ENCODE measurements at places on chromosomes 2 and 18.

- DNase-seq, result peak; percentile 64
Observed at GRCh38 chr2:28649481-28650265, 102.0 kb upstream of the PPP1CB start.

DNA sequence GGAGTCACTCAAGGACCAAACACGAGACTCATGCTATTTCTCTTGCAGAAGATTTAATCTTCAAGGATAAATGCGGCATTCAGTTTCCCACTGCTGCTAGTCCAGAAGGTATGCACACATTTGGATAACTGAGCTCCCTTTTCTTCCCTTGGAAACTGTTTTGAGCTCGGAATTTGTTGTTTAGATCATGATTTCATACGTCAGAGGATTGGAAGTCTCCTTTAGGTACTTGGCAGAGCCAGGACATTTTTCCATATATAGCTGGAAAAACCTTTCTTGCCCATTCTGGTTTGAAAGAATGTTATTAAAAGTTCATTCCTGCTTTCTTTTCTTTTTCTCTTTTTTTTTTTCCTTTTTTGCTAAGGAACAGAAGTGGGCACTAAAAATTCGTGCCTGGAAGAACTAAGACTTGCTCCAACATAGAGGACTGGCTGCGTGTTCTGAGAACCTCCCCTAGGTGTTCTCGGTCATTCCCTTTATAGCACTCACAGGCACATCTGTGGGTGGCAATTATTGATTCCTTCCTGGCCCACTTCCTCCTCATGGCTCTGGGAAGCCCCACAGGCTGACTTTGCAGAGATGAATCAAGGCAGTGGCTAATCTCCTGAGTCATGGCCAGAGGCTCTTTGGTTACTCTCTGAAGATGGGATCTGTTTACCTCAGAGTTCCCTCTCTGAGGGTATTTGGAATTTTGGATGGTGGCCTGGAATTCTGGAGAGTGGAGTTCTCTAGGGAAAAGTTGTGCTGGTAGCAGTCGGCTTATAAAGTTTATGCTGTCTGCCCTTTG lies 104.8 kb downstream of the PLCL1 start:
- DNase-seq, result no peak

DNA sequence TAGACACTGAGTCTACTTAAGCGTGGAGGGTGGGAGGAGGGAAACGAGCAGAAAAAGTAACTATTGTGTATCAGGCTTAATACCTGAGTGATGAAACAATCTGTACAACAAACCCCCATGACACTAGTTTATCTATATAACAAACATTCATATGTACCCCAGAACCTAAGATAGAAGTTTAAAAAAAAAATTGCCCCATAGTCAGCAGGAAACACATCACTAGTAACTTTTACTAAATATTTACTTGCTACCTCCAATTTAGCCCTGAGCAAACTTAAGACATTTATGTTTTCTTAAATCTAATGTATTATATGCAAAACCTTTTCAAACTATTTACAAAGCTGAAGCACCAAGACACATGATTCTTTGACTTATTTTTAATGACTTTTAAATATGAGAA lies 5.6 kb downstream of the REV1 start:
- no peak for DNase-seq

- no peak for DNase-seq
Observed at GRCh38 chr2:65294701-65295100, 67.1 kb downstream of the ACTR2 start.

GRCh38 chr2:42360493-42360889 lies 526 bp downstream of the COX7A2L start:
- no peak for DNase-seq

- DNase-seq, result no peak
Observed at GRCh38 chr2:210997373-210997772, 441.0 kb downstream of the CPS1 start.

GRCh38 chr2:30109856-30110255 lies 37.0 kb upstream of the YPEL5 start:
- no peak for DNase-seq

- DNase-seq, result no peak
Observed at GRCh38 chr2:219174801-219175200, 1.9 kb downstream of the CNPPD1 start.

GRCh38 chr2:15112216-15112615 lies 448.9 kb downstream of the NBAS start:
- no peak for DNase-seq

DNA sequence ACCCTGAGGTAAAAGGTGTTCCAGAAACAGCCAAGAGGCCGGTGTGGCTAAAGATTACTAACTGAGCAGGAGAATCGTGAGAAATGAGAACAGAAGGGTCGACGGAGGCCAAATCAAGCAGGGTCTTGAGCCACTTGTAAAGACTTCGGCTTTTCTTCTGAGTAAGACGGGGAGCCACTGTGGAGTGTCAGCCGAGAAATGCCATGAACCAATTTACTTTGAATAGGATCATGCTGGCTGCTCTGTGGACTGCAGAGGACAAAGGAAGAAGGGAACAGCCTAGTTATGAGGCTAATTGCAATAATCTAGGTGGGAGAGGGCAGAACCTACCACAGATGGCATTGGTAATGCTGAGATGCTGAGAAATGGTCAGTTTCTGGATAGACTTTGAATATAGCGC lies 16.8 kb downstream of the VIT start:
- DNase-seq, result no peak

DNA sequence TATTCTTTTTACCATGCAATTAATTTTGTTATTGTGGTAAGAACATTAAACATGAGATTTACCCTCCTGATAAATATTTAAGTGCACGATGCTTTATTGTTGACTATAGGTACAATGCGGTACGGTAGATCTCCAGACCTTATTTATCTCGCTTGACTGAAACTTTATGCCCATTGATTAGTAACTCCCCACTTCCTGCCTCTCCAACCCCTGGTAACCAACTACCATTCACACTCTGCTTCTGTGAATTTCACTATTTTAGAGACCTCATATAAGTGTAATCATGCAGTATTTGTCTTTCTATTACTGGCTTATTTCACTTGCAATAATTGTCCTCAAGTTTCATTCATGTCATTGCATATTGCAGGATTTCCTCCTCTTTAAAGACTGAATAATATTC lies 195.7 kb upstream of the ID2 start:
- DNase-seq, result no peak

DNA sequence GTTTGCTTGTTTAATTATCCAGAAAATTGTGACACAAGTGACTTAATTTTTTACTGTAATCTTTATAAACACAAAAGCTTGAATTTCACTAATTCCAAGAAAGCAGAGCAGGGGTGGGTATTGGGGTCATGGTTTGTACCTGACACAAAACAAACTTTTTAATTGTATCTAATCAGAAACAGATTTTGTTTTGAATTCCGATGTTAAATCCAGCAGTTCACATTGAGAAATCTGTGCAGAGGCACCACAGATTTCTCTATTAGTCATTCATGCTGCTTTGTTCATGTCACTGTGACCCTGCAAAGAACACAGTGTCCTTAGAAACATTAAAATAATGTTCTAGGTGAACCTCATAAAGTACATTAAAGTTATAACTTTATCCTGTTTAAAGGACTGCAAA lies 443.4 kb downstream of the NYAP2 start:
- DNase-seq, result no peak

DNA sequence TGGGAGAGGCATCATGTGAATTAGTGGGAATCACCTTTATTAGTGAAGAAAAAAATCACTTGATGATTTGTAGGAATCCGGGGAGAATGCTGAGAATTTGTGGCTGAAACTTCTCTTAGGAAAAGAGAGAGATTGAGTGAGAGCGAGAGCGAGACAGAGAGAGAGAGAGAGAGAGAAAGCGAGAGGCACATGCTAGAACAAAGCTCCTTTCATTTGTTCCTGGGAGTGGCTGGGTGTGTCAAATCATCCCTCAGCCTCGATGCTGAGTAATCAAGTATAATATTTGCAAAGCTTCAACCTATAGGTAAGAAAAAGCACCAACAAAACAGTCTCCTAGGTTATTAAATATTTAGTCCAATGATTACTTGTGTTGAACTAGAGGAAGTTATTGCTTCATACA lies 4.4 kb upstream of the SERPINB5 start:
- peak; percentile 88 for DNase-seq

- DNase-seq, result no peak
Observed at GRCh38 chr18:58721566-58722239, 50.4 kb downstream of the MALT1 start.

GRCh38 chr2:17497718-17498117 lies 20.5 kb downstream of the RAD51AP2 start:
- no peak for DNase-seq

DNA sequence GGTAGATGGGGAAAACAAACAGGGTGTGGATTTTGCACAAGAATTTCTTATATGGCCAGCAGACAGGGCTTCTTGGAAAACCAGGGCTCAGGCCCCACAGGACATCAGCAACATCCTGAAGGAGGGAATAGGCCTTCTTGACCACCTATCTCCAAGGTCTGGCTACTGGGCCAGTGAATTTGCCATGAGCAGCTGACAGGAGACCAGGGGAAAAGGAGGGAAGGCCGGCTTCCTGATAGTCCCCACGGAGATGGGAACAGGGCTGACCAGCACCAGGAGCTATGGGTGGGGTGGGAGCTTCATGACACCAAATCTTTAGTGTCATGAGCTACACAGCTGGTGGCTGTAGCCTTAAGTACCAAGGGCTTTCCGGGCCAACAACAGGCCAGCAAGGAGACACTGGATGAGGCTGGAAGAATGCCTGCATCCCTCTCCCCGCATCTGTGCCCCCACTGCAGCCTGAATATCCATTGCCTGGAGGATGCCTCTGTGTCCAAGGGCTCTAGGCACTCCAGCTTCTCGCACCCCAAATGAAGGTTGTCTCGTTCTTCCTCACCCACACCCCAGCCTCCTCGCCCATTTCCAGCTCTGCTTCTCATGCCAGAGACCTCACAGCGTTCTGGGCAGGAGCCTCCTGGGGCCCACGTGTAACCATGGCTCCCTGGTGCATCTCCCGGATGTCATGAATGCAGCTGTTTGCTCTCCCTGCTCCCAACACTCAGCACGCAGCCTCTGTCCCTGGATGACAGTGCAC lies 74.8 kb downstream of the EMX1 start:
- DNase-seq, result no peak

DNA sequence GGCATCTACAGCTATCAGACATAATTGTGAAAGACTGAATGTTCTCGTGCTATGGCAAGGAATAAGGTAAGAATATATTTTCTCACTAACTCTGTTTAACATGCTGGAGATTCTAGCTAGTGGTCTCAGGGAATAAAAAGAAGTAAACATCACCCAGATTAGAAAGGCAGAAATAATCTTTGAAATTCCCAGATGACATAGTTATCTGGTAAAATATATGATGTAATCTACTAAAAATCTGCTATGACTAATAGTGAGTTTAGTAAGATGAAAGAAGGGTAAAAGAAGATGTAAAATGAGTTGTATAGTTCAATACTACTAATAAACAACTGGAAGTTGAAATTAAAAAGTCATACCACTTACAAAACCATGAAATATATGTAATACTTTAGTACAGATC lies 134.2 kb downstream of the DSC3 start:
- no peak for DNase-seq

DNA sequence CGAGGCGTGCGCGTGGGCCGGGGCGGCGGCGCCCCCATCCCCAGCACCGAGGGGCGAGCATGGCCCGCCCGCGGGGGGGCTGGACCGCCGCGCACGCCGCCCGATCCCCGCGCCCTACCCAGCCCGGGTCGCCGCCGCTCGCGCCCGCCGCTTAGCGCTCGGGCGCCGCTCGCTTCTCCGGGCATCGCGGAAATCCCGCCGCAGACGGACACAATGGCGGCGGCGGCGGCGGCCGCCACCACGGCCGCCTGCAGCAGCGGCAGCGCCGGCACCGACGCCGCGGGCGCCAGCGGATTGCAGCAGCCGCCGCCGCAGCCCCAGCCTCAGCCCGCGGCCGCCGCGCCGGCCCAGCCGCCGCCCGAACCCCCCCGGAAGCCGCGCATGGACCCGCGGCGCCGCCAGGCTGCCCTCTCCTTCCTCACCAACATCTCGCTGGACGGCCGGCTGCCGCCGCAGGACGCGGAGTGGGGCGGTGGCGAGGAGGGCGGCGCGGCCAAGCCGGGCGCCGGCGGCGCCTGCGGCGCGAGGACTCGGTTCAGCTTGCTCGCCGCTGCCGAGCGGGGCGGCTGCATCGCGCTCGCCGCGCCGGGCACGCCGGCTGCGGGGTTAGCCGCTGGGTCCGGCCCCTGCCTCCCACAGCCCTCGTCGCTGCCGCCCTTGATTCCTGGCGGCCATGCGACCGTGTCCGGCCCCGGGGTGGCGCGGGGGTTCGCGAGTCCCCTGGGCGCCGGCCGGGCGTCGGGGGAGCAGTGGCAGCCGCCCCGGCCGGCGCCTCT lies 453 bp downstream of the CABLES1 start:
- peak; percentile 20 for DNase-seq

- DNase-seq, result peak; percentile 51
Observed at GRCh38 chr2:20015482-20016083, 3.1 kb upstream of the MATN3 start.

DNA sequence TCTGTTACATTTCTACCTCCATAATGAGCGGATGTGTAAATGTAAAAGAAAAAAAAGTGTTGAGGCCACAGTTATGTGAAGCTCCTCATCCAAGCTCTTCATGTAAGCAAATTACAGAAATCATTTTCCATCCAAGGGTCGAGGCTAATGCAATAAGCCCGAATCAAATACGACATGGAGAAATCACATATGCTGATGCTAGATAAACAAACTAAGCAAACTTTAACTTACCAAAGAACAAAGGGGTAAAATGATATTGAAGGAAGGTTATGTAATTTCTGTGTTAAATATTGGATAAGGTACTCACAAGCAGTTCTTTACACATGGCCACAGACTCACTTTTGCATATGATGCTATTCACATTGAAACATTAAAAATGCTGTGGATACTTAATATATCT lies 310.2 kb upstream of the ID2 start:
- DNase-seq, result no peak

GRCh38 chr18:58609536-58609993 lies 19.3 kb downstream of the ALPK2 start:
- DNase-seq, result no peak

GRCh38 chr2:222769446-222769845 lies 91.4 kb upstream of the ACSL3 start:
- DNase-seq, result no peak

DNA sequence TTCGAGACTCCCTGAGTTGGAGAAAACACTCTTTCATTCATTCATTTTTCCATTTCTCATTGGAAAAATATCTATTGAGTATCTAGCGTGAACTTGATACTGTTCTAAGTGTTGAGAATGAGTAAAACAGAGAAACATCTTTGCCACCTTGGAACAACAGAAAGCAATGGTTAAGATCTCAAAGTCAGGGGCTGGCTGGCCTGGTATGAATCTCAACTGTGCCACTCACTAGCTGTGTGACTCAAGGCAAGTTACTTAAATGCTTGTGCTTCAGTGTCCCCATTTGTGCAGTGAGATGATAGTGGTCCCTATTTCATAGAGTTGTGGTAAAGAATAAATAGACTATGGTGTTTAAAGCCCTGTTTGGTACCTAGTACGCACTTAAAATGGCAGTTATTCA lies 415.2 kb downstream of the NBAS start:
- DNase-seq, result no peak

All from LoVo (cell line).